Stimulated activated naive CD4-positive, alpha-beta T cell treated with Interleukin-2 at 50 U/mL for 16 hours (primary cell): ENCODE measurements at places on chromosomes 7 and 10.

- no peak for DNase-seq
Observed at GRCh38 chr7:79502151-79502550, 48.7 kb upstream of the MAGI2 start.

- DNase-seq, result no peak
Observed at GRCh38 chr7:117963264-117964197, 90.3 kb upstream of the CTTNBP2 start.

DNA sequence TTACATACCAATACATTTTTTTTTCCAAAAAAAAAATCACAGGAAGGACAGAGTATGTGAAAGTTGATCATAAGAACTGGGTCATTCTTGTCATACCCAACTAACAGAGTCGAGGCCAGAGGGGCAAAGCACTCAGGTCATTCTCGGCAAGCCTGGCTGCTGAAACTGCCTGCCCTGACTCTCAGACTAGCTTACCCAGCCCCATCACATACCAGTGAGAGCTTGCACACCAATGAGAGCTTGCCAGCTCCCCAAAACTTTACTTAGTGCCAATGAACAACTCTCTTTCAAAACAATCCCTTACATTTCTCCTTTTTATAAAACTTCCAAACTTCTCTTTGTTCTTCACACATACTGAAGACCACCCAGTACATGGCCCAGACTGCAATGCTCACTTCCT is 48.9 kb downstream of the VOPP1 start:
- DNase-seq, result no peak

- DNase-seq, result no peak
Observed at GRCh38 chr7:119684763-119685162, 588.2 kb upstream of the KCND2 start.

DNA sequence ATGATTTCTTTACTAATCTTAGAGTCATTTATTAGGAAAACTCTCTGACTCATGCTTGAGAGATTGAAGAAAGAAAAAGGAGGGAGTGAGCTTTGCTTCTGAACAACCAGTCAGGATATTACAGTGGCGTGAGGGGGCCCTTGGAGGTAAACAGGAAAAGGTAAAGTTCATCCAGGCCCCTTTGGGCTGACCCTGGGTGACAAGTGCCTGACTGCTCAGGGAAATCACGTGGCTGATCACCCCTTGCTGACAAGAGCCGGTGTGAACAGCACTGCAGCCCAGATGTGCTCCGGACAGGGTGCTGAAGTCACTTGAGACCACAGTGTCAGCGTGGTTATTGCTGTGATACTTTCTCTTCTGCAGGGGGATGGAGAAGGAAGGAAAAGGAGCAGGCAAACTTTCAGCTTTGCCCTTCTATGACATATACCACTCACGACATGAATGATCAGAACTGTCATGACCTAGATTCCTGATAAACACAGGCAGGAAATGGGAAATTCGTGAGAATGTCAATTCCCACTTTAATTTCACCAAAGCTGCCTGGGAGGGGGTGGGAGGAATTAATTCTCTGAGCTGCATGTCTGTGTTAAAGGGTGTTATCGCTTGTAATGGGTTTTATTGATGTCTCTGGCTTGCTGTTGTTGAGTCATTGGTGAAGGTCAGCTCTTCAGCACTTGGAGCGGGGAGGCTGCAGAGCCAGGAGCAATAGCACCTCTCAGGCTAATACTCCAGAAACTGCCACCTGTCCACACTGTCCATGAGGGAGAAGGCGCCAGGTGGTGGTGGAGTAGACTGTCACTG is 139.8 kb upstream of the AOAH start:
- no peak for DNase-seq

GRCh38 chr7:128201067-128201689 is 39.9 kb upstream of the LEP start:
- no peak for DNase-seq

GRCh38 chr7:93060865-93061264 is 56.9 kb downstream of the SAMD9 start:
- DNase-seq, result no peak

DNA sequence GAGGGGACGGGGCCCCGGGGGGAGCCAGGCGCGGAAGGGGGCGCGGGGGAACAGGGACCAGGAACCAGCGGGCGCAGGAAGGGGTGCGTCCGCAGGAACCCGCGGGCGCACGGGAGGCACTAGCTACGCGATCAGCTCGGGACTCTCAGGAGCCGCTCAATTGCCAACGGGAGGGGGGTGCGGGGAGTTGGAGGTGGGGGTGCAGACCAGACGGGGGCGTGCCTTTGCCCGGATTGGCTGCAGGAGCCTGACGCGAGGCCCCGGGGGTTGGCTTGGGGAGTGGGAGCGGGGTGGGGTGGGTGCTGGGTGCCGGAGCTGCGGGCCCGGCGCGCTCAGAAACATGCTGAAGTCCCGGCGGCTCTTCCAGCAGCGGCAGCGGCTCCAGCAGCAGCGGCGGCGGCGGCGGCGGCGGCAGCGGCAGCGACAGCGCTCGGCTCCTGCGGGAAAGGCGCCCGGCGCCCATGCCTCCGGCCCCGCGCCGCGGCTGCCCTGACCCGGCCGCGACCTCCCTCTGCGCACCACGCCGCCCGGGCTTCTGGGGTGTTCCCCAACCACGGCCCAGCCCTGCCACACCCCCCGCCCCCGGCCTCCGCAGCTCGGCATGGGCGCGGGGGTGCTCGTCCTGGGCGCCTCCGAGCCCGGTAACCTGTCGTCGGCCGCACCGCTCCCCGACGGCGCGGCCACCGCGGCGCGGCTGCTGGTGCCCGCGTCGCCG is at the start of gene ADRB1:
TSS of gene ADRB1 (plus strand) at position 335 of the 715 bp plus-strand sequence. CDS start at position 602, 267 bp downstream.
- DNase-seq, result no peak

- no peak for DNase-seq
Observed at GRCh38 chr10:7233259-7233991, 177.4 kb downstream of the SFMBT2 start.

DNA sequence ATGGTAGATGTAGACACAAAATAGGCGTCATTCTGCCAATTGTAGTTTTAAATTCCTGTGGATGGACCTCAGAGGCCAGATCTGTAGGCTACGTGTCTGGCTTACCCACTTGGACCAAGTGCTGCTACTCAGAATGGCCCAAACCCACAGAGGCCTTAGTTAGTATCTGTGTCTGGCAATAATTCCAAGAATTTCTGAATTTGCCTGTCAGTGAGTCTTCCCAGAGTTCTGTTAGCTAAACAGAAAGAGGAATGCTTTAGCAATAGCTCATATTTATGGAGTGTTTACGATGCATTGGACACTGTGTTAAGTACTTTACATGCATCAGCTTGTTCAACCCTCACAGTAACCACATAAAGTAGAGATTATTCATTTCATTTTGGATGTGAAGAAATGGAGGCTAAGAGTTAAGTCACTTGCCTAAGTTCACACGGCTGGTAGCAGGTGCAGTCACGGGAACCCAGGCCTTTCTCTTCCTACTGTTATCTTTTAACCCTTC is 231.8 kb downstream of the PTEN start:
- no peak for DNase-seq

- DNase-seq, result no peak
Observed at GRCh38 chr7:8208816-8209215, 53.2 kb downstream of the ICA1 start.

DNA sequence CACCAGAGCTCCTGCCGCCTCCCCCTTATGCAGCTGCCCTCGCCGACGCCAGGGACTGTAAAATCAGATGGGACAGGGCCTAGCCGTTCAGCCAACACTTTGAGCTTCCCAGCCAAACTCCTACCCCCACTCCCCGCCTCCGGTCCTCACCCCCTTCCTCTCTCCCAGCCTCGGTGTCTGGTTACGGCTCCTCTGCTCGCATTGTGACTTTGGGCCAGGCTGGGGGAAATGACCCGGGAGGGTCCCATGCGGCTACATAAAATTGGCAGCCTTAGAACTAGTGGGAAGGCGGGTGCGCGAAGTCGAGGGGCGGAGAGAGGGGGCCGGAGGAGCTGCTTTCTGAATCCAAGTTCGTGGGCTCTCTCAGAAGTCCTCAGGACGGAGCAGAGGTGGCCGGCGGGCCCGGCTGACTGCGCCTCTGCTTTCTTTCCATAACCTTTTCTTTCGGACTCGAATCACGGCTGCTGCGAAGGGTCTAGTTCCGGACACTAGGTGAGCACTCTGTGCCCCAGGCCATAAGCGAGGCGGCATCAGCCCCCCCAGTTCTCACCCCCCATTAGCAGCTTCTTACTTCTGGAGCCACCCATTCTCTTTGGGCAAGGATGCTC is at the start of gene KAZALD1:
TSS of gene KAZALD1 (plus strand) at position 366 of the 608 bp plus-strand sequence. CDS start 604 bp downstream, outside the sequence.
- DNase-seq, result no peak

GRCh38 chr10:104735757-104736391 is 94.8 kb downstream of the SORCS3 start:
- DNase-seq, result no peak

- no peak for DNase-seq
Observed at GRCh38 chr10:24382596-24382978, 173.6 kb downstream of the KIAA1217 start.

- no peak for DNase-seq
Observed at GRCh38 chr7:80942261-80943041, 23.6 kb upstream of the SEMA3C start.

- DNase-seq, result no peak
Observed at GRCh38 chr7:8881916-8882315, 448.5 kb downstream of the NXPH1 start.

GRCh38 chr10:11181978-11182377 is 164.3 kb downstream of the CELF2 start:
- DNase-seq, result no peak

- no peak for DNase-seq
Observed at GRCh38 chr7:116588641-116589594, 64.1 kb downstream of the CAV1 start.

DNA sequence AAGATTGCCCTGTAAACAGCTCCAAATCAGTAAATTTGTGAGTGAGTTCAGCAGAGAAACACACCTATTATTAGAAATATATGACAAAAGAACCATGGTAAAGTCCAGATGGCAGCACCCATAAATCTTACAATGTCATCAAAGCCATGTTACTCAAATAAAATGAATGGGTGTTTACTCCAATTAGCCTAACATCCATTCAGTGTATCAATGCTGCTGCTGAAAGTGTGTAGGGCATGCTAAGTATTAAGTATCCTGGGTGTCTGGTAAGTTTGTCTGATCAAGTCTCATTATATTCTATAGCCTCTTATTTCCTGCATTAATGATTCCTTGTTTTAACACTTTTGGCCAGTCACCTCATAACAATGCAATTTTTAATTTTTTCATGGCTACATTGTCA is 185.5 kb upstream of the STEAP4 start:
- DNase-seq, result no peak

DNA sequence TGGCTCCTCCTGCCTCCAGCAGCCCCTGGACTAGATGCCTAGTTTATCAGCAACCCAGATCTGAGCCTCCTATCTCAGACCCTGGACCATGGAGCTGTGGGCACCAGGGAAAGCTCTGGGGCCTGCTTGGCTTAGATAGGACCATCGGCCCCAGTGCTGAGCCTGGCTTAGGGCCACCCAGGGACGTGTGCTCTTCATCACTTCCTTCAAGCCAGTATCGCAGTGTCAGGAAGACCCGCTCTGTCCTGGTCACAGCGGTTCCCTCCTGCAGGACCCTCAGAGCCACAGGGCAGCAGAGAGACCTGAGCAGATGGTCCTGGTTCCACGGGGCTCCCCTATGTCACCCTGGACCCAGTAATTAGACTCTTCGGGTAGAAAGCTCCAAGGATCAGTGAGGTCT is 105.7 kb upstream of the FAM20C start:
- DNase-seq, result no peak

DNA sequence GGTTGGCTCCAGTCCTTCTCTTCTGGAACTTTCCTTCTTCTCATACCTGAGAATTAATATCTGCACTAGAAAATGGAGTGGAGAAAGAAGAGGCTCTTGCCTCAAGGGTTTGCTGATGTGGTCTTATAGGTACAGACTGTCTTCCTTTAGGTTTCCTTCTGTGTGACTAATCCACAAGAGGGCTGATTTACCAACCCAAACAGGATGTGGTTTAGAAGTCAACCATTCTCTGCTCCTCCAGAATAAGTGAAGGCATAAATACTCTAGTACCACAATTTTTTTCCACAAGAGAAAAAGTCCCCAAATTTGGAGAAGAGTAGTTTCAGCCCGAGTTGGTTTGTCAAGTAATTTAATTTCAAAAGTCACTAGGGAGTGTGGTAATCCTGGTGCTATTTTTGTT is 85.8 kb downstream of the NRP1 start:
- no peak for DNase-seq

DNA sequence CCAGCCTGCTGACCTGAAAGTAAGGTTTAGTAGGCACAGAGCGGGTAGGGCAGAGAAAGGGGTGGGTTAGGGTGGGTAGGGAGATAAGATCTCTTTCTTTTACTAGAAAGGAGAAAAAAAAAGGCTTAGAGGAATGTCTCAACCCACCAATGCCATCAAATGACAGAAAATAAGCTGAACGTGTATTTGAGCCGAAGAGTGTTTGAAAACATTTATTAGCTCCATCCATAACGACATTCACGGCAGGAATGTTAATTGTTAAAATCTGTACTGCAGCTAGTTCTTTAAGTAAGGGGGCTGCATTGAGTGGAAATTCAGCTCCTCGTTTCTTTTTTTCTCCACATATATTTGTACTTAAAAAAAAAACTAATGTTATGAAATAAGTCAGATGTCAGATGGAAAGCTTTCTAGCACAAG is 63.7 kb upstream of the ARID5B start:
- no peak for DNase-seq

DNA sequence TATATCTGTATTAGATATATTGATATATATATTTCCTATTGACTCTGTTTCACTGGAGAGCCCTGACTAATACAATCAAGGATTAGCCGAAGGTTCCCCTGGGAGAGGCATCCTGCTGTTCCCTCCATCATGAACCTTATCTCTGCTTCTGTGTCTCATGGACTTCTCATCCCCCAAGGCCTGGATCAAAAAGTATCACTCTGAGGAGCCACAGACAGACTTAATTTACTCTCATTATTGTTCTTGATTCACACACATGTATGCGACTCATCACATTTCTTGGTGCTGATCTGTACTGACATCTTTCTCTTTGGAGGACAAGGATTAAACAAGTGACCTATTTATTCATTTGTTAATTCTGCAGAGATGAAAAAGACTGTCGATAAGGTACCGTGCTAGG is 550.2 kb downstream of the KCNMA1 start:
- DNase-seq, result no peak

DNA sequence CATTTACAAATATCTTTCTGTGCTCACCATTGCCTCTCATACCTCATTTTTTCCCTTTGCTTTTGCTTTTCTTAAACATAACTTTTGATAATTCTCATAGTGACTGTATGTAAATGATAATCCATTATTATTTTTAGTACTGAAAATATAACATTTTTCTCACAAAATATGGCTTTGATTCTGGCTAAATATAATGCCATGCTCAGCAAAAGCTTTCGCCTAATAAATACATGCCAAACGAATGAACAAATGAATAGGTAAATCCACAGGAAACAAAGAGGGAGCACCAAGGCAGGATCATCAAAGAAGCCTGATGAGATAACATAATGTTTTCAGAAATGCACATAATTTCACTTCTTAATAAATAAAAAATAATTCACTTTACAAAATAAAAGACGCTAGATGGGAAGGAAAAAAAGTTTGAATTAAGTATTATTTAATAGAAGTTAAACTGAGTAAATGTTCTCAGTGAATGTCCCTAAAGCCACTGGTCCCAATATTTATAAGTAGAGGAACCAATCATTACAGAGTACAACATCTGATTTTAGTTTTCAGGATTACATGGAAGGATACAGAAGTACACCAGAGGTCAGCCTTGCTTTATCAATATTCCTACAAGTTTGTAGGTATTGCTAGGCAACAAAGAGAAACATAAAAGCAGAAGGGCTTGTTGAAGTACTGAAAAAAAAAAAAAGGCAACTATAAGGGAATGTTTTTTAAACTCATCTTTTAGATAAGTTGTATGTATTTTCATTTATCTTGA is 52.3 kb downstream of the RNLS start:
- DNase-seq, result no peak
